ENCODE measurements at places on chromosomes 11 and 22.

DNA sequence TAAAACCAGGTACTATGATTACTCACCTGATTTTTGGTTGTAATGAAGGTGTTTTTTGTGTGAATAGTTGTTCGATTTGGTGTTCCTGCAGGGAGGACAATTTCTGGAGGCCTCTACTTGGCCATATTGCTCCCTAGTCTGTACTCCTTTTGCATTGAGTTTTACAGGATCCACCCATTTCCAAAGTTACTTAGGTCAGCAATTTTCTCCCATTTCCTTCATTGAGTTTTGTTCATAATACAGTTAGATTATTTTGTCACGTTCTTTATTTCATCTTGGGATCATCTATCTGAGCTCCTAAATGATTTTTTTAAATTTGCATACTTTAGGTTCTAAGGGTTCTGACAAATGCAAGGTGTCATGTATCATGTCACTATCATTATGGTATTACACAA, 20.1 kb upstream of the AQP11 start:
- no peak for DNase-seq

DNA sequence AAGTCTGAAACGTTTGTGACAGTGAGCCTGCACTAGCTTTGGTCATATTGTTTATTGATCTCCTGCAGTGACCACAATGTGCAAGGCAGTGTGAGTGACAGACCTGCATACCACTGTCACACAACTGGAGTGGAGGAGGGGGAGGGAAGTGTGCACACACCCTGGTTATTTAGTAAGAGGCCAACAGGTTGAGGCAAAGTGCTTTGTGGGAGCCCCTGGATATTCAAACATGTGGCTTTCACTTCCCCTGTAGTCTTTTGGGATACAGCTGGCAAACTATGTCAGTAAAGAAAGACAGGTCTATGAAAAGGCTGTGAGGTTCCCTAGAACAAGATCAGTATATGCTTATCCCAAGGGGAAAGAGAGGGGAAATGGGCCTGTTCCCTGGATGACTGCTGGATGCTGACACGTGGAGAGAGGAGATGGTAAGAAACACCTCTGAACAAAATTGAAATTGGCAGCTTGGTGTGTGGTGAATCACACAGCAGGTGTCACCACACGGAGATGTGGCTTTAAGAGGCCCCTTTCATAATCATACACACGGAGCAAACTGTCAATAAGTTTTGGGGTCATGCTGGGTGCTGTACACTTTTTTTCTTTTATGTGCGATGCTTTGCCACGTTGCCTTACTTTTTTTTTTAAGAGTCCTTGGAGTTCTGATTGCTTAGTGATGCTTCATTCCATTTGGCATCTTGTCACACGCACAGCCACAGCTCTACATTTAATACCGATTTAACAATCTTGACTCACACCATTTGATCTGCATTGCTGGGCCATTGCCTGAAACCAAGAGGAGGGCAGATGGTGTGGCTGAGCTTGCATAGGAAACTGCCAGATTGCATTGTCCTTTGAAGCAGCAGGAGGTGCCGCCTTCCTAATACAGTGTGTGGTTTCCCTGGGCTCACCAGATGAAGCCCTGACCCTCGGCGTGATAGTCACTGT, 11.3 kb downstream of the OSBP2 start:
- DNase-seq = no peak

- no peak for DNase-seq
Measured at GRCh38 chr11:90476442-90477007, 253.7 kb upstream of the CHORDC1 start.

DNA sequence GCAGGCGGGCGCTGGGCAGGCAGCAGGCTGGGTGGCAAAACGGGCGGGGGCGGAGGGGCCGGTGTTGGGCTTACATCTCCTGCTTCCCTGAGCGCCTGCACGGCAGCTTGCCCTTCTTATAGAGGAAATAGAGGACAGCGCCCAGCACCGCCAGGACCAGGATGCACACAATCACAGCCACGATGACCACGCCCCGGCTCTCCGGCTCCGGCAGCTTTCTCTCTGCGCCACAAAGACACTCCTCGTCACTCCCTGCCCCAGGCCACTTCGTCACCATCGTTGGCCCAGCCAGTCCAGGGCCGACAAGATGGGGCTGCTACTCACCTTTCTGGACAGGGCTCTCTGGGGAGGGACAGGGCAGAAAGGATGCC, 6.3 kb downstream of the MCAM start:
- no peak for DNase-seq

DNA sequence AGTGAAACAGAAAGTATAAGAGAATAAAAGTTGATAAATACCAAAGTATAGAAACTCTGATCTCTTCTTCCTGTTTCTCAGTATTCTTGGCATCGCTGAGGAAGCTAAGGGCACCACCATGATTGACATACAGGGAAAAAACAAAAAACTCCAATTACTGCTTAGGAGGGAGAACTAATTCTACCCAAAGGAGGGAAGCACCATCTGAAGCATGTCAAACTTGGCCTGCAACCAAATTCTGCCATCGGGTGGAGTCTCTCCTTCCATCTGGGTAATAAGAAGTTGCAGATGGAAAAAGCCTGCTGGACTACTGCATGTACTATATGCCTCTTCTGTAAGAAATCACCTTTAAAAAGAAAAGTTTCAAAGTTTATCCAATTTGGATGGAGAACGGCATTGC, 30.5 kb upstream of the PPP2R1B start:
- DNase-seq = no peak

GRCh38 chr11:123576082-123576481, 78.3 kb downstream of the SCN3B start:
- no peak for DNase-seq

DNA sequence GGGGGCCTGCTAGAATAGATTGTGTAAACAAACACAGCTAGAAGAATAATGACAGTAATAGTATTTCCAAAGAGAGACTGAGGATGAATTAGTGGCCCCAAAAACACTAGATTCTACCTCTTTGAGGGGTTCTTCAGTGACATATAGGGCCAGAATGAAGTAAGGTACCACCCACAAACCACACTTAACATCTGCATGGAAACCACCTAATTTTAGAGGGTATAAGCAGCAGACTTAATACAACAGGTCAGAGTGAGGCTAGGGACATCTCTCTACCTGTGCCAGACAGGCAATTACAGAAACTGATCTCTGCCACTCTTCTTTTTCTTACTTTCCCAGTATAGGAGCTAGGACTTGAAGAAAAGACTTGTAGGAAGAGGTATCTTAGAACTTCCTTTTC, 20.1 kb downstream of the ELP4 start:
- DNase-seq = no peak

DNA sequence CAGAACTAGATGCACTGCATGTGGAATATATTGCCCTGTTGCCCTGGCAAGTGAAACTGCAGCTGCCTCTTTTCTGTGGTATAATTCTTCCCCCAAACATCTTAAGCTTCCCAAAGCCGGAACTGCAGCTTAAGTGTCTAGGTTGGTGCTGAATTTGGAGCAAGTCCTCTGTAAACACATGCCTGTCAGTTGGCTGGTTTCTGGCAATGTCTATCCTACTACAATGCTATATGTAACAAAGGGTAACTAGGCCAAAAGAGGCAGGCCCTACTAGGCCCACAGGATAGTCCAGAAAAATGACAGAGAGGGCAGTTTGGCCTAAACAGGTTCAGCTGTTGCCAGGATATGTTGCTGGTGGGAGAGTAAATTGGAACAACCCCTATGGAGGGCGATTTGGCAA, 27.9 kb downstream of the ASCC2 start:
- no peak for DNase-seq

DNA sequence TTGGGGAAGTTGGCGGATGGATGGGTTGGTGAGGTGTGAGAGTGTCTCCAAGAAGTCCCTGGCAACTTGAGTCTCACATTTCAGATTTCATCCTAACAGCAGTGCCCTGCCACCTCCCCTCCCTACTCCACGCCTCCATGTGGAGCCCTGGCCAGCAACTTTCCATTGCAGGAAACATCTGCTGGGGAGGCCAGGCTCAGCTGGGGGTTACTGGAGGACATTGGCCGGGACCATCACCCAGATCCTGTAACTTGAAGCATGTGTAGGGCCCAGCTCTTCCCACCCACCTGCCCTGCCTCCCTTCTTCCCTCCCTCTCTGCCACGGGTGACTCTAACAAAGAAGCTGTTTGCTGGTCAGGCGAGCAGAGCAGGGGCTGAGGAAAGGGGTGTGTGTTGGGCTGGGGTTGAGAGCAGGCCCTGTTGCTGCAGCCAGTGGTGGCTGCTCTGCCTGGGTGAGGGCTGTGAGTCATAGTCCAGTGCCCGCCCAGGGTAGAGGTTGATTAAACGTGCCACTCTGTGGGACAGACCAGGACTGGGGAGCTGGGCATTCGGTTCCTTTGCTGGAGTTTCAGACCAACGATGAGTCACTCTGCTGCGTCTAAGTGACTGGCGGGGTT, 64.0 kb downstream of the SCN3B start:
- DNase-seq = peak; percentile 5

DNA sequence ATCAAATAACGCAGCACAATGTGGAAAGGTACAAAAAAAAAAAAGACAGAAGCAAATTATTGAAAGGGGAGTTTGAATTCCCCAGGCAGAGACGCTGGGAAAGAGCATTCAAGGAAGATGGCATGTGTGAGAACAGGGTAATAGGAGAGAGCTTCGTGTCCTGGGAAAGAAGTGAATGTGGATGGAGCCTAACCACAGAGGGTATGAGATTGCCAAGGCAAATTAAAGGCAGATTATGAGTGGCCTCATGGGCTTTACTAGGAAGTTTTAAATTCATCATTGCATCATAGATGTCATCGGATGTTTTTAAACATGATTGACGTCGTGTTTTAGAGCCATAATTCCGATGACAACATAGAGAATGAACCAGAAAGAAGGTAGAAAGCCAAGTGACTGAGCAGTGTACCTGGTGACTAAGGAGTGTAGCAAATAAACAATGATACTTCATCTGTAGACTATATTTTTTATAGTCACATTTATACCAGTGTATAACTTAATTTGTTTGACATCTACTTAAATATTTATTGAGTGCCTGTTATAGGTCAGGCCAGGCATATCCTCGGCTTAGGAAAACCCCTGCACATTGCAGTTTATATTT, 151.4 kb downstream of the MSANTD4 start:
- DNase-seq = no peak

GRCh38 chr11:36748836-36749235, 150.8 kb upstream of the RAG2 start:
- DNase-seq = no peak

DNA sequence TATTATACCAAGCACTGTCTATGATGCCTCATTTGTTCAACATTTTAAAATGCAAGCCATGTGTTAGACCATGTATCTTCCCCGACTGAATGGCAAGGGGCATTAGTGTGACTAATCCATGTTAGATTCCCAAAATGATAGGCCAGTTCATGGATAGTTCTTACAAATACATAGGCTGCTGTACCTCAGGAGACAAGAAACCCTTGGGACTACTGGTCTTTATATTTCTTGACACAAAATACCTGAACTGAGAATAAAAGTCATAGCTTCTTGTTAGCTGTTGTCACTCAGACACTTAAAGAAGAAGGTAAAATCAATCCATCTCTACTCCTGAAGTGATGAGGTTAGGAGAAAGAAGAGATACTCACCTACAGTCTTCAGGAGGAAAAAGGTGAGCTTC, at the start of gene OR8D4:
Gene OR8D4, plus strand, starts transcription at position 301 of the 400 bp plus-strand sequence. CDS start 4,265 bp downstream, outside the sequence.
- DNase-seq = no peak

GRCh38 chr11:22337596-22338485, at the start of gene SLC17A6:
Gene SLC17A6, plus strand, starts transcription at chr11:22338381. Its CDS starts 153 bp downstream, at chr11:22338534.
- DNase-seq = no peak

DNA sequence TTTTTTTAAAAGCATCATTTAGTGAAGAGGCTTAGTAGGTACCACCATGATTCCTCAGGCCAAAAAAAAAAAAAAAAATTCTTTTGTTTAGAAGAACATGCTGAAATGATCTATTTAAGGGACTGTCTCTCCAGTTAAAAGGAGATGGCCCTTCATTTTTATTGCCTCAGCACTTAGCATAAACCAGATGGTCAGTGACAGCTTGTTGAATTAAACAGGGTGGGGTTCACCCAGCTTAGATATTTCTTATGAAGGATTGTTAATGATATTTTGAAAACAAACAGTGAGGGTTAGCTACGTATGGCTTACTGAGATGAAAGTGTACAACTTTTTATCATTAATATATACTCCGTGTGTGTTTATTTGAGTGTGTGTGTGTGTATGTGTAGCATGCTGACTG, 203.7 kb downstream of the FAM181B start:
- DNase-seq = no peak

DNA sequence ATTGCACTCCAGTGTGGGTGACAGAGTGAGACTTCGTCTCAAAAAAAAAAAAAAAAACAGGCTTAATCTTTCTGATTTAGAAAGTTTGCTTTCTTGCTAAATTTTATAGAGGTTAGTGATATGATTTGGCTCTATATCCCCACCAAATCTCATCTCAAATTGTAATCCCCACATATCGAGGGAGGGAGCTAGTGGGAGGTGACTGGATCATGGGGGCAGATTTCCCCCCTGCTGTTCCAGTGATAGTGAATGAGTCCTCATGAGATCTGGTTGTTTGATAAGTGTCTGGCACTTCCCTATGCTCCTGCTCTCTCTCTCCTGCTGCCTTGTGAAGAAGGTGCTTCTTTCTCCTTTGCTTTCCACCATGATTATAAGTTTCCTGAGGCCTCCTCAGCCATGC, 90.9 kb downstream of the OSBP2 start:
- DNase-seq = no peak

GRCh38 chr11:111414267-111414931, 35.3 kb upstream of the POU2AF1 start:
- no peak for DNase-seq

DNA sequence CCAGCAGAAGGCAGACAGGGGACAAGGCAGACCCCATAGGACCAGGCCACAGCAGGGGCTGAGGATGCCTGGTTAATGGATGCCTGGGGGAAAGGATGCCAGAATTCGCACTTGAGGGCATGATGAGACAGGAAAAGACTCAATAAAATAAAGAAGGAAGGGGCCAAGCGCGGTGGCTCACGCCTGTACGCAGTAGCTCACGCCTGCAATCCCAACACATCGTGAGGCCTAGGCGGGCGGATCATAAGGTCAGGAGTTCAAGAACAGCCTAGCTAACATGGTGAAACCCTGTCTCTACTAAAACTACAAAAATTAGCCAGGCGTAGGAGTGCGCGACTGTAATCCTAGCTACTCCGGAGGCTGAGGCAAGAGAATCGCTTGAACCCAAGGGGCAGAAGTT, 9.8 kb downstream of the APOBEC3D start:
- DNase-seq = no peak

DNA sequence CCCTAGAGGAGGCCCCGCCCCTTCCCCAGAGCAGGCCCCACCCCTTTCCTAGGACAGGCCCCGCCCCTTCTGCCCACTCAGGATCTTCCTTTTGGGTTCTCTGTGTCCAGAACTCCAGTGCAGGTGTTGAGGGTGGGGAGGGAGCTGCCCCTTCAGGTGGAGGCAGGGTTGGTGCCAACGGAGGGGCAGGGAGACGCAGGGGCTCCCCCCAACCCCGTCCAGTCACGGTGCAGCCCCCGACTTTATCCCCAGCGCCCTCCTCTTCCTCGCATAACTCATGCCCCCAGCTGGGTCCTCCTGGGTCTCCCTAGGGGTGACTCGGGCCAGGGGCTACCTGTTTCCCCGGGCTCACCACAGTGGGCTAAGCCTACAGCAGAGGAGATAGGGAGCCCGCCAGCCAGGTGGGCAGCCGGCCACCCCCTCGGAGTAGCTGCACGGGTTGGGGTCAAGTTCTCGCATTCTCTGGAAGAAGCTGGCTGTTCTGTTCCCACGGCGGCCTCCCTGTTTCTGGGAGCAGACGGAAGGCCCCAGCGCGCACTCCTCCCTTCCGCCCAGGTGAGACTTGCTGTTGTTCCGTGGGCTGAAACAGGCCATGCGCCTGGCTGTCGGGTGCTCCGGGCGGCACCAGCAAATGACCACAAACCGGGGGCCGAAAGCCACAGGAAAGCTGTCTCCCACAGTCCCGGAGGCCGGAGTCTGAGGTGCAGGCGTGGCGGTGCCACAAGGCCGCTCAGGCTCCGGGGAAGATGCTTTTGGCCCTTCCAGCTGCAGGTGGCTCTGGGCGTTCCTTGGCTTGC, 38.9 kb downstream of the MUC2 start:
- peak; percentile 8 for DNase-seq

Measured in tibial nerve (tissue), 4 donors.